ENCODE measurements at places on chromosomes 2 and 18. TPM values are rescaled to one million over a fixed set of nuclear protein-coding genes. Genes with fewer than 3 reads are reported as not detected.

The ZNF142 gene
- 79.7 TPM for total RNA-seq

The OTX1 gene
- total RNA-seq = not detected

DNA sequence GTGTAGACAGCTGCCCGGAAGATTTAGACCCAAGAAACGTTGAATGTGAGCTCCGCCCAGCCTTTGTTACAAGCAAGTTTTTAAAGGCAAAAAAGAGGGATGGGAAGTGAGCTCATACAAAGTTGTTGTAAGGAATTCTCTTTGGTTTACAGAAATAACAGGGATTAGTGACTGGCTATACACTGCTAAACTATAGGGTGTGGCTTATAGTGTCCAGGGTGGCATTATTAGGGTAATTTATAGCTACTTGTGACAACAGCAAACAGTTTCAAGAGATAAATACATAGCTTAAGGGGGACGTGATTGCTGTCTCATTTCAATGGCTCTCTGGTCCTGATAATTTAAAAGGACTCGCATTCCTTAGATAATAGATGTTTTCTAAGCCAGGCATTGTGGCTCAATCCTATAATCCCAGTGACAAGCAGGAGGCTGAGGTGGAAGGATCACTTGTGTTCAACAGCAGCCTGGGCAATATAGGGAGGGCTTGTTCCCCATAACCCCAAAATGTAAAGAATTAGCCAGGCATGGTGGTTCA lies 66.5 kb upstream of the TGIF1 start:
- no peaks in the 10 kb centered on the region for H3K27me3 ChIP-seq
- H3K4me3 ChIP-seq = no peak overlapping the region
- no peak overlapping the region for H3K27ac ChIP-seq
- no peak for DNase-seq
- no peaks in the 10 kb centered on the region for H3K36me3 ChIP-seq

GRCh38 chr2:5674026-5674340 lies 18.2 kb upstream of the SOX11 start:
- no peaks in the 10 kb centered on the region for H3K27me3 ChIP-seq
- H3K36me3 ChIP-seq = no peaks in the 10 kb centered on the region
- no peak overlapping the region for H3K27ac ChIP-seq
- DNase-seq = no peak

All from ascending aorta (tissue), 2 donors.